GM10248 (cell line): ENCODE measurements at places on chromosomes 2 and 18.
A peak's percentile ranks its signal among the peaks of the same experiment; 100 is the strongest.

DNA sequence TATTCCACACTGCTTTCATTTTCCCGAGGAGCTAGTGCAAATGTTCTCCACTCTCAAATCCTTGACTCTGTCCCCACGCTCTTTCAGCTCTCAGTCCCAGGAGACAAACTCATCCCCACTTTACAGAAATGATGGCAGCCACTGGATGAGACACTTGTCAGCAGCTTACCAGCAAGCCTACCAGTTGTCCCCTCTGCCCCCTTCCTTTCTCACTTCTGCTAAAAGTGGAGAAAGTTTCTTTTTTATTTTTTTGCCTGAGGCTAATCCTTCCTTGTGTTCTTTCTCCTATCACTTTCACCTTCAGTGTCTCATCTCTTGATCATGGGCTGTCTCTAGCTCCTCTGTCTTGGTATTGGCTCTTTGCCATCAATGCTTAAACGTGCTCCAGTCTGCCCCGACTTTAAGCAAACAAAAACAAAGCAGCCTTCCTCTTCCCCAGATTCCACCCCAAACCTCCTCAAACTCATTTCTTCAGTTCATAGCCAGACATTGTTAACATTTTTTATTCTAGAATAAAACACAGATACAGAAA, 64.5 kb downstream of the TTC32 start:
- no peak for DNase-seq

DNA sequence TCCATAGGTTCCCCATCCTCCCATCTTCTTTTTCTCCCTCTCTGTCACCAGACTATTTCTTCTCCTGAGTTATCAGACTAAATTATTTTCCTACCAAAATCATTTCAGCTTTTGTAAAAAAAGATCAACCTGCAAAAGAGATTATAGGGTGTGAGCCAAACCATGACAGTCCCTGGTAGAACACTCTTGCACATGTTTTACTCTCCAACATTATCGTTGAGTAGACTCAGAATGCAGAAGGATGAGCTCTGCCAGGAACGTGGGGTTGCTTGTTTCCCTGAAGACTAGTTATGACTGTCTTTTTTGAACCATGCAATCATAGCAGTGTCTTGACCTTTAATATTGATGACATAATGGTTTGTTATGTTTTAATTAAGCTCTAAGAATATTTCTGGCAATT, 360.1 kb upstream of the VWC2L start:
- no peak for DNase-seq

- no peak for DNase-seq
Measured at GRCh38 chr2:41865263-41865662, 182.6 kb upstream of the PKDCC start.

DNA sequence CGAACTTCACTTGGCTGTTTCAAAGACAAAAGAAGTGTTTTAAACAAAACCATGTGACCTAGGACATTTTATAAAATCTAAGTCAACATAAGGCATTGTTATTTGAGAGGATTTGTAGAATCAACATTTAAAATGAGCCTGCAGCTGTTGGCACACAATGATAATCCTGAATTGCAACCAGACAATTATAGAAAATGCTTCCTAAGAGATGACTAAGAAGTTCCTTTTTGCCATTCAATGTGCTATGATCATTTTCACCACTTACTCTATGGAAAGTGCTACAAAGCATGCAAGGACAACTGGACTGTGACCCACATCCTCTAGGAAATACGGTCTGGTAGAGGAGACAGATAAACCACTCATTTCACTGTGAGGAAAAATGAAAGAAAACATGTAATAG, 246.4 kb downstream of the CDH20 start:
- DNase-seq = no peak

DNA sequence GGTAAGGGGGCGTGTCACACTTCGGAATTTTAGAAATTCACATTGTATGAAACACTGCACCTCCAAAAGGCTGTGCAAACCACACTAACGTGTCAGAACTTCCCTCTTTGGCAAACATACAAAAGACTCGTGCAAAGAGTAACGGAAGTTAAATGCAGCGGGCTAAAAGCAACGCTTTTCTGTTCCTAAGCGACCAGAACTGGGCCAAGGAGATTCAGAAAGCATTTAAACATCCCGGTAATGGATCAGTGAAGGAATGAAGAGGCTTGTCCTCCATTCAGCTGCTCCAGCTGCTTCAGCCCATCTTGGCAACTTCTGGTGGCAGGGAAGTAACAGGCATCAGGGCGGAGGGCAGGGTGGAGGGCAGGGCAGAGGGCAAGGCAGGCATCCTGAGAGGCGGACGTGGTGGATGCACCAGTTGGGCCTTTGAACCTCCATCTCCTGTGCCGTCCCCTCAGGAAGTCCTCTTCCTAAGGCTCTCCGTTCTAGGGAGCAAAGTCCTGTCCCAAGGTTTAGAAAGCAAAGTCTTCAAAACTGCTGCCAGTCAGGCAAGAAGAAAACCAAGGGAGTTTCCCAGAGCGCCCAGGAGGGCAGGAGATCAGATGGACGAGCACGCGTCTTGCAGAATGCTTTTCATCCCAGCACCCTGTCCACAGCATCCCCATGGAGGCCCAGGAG, 230.7 kb downstream of the ZNF516 start:
- no peak for DNase-seq

DNA sequence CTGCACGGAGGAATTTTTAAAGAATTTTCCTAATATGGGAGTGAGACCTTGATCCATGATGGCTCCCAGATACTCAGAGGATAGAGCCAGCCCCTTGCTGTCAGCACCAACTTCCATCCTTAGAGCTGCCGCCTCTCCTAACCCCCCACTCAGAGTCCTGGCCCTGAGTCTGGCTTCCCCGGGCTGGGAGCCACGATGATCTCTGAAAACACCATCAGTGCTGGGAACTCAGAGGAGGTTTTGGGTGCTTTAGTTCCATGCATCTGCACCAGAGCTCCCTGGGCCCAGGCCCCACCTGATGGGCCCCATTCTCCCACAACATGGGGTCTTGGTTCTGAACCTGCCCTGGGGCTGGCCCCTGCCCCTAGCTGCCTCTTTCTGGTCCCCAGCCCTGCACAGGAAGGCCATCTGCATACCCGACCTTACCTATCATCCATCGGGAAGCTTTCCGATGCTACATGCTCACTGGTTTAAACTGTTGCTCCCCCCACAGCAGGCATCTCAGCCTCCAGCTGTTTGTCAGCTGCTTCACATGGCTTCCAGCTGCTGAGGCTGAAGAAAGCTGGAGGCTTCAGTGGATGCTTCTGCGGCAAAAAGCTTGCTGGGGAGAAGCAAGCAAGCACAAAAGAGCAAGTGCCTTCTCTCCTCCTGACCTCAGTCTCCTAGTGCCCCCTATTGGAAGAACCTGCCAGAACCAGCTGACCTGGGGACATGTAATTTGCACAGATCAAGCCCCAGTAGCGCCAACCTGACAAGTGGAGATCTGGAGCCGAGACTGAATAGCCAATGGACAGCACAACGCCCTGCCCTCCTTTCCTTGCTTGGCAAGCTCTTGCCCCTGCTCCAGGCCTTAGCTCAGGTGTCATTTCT, 24.2 kb upstream of the RHOB start:
- peak; percentile 39 for DNase-seq

DNA sequence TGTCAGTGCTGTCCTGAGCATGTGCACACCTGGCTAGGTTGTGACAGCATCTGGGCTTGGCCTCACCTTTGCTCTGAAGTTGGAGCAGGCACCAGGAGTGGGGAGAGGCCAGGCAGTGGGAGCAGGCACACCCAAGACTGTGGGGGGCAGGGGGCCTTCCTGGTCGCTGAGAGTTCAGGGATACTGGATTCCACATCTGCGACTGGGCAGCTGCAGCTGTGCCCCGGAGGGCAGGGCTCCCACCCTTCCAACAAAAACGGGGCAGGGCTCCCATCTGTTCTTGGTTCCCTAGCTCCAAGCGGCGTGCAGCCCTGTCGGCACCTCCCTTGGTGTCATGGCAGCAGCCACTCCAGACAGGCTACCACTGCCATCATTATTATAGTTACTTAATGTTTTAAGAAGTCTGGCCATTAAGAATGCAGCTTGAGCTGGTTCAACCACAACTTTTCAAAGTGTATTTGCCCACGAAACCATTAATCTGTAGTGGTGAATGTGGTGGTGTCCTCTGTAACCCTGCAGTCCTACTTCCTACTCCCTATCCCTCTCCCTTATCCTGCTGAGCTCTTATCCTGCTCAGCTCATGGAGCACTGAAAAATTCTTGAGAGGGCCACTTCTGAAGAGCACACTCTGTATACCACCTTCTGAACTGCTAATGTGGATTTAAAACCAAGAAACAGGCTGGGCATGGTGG, 48.0 kb upstream of the RAB1A start:
- DNase-seq = no peak

GRCh38 chr18:47795434-47795814, 135.0 kb downstream of the SMAD2 start:
- no peak for DNase-seq

GRCh38 chr2:1602278-1603010, 141.9 kb downstream of the PXDN start:
- DNase-seq = no peak

DNA sequence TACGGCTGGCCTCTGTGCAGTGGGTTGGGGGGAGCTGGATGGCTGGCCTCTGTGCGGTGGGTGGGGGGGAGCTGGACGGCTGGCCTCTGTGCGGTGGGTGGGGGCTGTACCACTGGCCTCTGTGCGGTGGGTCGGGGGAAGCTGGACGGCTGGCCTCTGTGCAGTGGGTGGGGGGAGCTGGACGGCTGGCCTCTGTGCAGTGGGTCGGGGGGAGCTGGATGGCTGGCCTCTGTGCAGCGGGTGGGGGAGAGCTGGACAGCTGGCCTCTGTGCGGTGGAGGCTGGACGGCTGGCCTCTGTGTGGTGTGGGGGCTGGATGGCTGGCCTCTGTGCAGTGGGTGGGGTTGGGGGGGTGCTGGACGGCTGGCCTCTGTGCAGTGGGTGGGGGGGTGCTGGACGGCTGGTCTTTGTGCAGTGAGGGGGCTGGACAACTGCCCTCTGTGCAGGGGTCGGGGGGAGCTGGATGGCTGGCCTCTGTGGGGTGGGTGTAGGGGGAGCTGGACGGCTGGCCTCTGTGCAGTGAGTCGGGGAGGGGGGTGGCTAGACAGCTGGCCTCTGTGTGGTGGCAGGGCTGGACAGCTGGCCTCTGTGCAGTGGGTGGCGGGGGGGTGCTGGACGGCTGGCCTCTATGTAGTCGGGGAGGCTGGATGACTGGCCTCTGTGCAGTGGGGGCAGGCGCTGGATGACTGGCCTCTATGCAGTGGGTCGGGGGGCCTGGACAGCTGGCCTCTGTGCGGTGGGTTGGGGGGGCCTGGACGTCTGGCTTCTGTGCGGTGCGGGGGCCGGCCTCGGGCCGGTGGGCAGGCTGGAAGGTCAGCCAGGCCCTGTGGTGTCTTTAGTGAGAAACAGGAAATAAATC, 31.9 kb downstream of the NFATC1 start:
- no peak for DNase-seq

DNA sequence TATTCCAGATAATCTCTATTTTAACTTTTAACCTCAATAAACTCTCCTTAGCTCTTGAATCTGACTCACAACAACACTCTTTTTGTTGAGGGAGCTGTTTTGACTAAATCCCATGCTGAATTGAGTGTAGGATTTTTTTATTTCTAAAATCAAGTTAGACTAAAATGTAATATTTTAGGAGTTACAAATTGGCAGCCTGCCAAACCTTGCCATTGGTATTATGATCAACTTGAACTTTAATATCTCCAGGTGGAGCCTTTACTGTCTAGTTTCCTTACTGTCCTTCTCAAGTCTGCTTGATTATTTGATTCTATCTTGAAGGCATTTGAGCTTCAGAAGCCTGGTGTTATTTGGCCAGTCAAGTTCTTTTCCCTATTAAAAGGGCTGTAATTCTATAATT, 8.7 kb downstream of the PIKFYVE start:
- no peak for DNase-seq

DNA sequence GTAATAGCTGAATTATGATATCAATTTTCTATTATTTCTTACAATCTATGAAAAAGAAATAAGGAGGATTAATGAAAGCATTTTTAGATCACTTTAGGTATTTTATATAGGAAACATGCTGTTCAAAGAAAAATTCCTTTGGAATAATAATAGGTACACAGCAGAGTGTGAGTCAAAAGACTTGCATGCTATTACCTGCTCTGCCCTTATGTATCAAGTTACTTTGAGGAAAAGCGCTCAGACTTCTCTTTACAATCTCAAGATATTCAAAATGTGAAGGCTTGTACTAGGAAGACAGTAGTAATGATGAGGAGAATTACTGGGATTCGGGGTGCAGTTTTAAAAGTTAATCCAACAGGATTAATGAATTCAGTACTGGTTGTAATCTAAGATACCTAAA, 29.1 kb upstream of the RNU4ATAC start:
- DNase-seq = no peak

DNA sequence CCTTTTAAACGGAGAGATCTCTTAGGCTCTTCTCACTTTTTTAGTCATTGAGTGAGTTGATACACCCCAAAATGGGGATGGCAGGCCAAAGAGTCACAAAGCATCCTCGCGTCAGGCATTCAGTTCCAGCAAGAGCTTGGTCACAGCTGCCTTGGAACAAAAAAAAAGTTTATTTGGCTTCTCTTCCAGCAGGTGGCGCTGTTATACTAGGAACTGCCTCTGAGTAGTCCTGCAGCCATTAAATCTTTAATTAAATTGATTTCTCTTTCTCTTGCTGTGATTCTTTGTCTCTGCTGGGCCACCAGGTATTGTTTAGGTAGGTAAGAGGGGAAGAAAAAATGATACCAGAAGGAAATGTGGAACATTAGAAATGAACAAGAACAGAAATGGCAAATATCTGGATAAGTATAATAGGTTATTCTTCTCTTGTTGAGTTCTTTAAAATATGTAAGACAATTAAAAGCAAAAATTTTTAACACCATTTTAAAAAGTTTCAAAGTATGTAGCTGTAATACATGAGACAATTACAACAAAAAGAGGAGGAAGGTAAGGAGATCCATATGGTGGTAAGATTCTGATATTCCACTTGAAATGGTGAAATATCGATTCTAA, 175.1 kb downstream of the GALNT1 start:
- DNase-seq = peak; percentile 69
